ENCODE measurements at places on chromosomes 6 and 20. TPM values are rescaled to one million over a fixed set of nuclear protein-coding genes. Genes with fewer than 3 reads are reported as not detected.
A peak's percentile ranks its signal among the peaks of the same experiment; 100 is the strongest.

DNA sequence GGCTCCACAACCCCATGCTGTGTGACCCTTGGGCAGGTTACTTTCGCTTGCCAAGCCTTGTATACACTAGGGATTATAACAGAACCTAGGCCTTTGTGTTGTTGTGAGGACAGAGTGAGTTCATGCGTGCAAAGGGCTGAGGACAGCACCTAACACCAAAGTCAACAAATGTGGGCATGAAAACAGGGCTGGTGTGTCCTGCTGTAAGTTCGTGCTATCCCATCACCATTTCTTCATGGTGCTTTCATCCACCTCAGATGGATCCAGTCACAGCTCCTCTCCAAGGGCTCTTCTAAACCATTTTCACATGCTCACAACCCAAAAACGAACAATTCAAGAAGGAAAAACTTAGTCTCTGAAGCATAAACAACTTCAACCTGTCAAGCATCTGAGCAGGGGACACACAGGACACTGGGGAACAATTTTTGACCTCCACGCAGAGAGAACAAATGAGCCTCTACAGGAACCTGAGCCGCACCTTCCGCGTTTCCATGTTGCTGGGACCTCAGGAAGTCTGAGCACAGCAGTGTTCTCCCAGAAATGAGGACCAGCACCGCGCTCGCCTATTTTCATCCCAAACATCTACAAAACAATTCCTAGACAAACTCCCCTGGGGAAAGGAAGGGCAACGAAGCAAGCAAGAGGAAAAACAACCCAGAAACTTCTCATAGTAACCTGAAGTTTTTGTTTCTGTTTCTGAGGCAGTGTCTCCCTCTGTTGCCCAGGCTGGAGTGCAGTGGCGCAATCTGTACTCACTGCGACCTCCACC lies 3.1 kb downstream of the LRP11 start:
- ATAC-seq, result no peak

- ATAC-seq, result no peak
Measured at GRCh38 chr6:39113788-39114187, 1.2 kb downstream of the SAYSD1 start.

- no peak for ATAC-seq
Measured at GRCh38 chr6:4774715-4775493, 1.3 kb upstream of the CDYL start.

- ATAC-seq, result peak; percentile 79
Measured at GRCh38 chr6:158853072-158853879, 34.1 kb upstream of the EZR start.

Gene SCGN
- not detected for total RNA-seq

Data from activated T-helper 17 cell treated with anti-CD3 and anti-CD28 coated beads, Interleukin-2, amount 50 U/mL, for 72 hours (primary cell).